Activated CD4-positive, alpha-beta memory T cell treated with anti-CD3 and anti-CD28 coated beads for 36 hours (primary cell): ENCODE measurements at places on chromosomes 5 and 9. TPM values are rescaled to one million over a fixed set of nuclear protein-coding genes. Genes with fewer than 3 reads are reported as not detected.

The HK3 gene
- 0.62 TPM for total RNA-seq

The DMRTA1 gene
- total RNA-seq, result not detected

The ISL1 gene
- total RNA-seq, result not detected

The AIF1L gene
- 0.85 TPM for total RNA-seq

The NCS1 gene
- total RNA-seq, result 26.8 TPM

The SPATA31A3 gene
- not detected for total RNA-seq

The SLC6A7 gene
- total RNA-seq, result not detected

The GRXCR2 gene
- total RNA-seq, result not detected

- DNase-seq, result no peak
These were observed 84.6 kb upstream of the DNAH5 start for GRCh38 chr5:14028938-14029584.

DNA sequence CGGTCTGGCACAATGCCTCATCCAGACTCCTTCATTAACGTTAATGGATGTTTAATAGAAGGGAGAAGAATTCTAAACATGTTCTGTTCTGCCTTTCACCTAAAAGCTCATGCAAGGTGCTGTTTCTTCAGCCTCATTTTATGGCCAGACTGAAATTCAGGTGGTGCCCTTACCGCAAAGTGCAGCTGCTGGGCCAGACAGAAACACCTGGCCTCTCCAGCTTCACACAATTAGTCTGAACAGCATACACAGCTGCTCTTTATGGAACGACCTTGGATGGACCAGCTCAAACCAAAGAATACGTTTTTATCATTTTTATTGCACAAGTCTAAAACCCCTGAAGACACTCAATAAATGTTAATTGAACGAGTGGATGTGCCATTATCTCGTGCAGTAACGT is 4.6 kb downstream of the SNCAIP start:
- no peak for DNase-seq

GRCh38 chr5:7815892-7816534 is 34.9 kb downstream of the CFAP90 start:
- DNase-seq, result peak; percentile 76

- DNase-seq, result no peak
These were observed 66.3 kb upstream of the UNC5A start for GRCh38 chr5:176743868-176744583.

DNA sequence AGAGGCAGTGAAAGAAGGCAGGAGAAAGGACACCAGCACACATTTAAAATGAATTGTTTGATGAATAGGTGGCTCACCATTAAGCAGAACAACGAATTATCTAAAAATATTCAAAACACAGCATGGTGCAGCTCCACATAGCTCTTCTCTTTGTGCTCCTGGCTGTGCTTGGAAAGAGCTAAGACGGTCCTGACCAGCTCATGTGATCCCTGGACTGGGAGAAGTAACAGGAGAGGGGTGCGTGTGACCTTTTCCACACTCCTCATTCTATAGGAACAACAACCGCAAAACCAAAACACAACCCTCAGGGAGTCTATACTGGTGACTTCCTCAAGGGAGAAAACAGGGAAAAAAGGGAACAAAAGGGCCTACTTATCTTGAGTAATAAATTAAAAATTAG is 140.5 kb downstream of the DIRAS2 start:
- DNase-seq, result no peak

GRCh38 chr9:100714372-100715099 is 136.7 kb downstream of the CAVIN4 start:
- peak; percentile 59 for DNase-seq

DNA sequence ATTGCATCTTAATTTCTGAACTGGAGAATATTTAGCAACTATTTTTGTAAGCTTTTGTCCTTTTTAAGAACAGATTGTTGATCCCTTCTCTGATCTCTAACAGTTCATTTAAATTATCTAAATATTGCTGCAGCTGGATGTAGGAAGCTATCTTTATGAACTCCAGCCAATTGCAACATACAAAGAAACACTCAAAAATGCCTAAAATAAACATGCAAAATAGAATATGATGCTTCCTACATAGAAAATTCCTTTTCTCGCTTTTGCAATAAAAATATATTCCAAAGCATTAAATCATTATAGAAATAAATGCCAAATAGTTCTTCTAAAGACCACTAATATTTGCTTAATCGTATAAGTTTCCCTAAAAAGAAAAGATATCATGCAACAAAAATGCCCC is 218.6 kb downstream of the LURAP1L start:
- no peak for DNase-seq

DNA sequence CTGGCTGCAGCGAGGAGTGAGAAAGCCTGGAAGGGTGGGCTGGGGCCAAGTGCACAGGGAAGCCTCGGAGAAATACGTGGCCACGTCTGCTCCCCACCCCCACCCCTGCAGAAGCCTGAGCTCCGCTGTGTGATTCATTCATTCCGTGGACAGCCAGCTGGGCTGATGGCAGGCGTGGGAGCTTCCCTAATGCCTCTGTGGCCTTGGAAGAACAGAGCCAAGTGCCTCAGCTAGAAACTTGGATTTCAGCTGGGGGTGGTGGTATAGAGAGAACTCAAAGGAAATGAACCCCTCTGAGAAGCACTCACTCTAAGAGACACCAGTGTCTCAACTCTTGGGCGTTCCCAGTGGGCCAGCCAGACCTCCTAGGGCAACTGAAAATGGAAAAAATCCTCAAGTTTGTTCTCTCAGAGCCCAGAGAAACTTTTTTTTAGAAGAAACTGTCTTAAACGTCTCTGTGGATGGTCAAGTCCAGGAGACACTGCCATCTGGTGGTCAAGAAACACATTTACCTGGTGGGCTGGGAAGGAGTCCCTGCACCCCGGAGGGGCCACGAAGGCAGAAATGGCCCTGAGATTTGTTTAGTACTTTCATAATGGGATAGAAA is 18.0 kb downstream of the ATOX1 start:
- DNase-seq, result peak; percentile 55

GRCh38 chr5:149094996-149095395 is 32.1 kb upstream of the SH3TC2 start:
- DNase-seq, result no peak

DNA sequence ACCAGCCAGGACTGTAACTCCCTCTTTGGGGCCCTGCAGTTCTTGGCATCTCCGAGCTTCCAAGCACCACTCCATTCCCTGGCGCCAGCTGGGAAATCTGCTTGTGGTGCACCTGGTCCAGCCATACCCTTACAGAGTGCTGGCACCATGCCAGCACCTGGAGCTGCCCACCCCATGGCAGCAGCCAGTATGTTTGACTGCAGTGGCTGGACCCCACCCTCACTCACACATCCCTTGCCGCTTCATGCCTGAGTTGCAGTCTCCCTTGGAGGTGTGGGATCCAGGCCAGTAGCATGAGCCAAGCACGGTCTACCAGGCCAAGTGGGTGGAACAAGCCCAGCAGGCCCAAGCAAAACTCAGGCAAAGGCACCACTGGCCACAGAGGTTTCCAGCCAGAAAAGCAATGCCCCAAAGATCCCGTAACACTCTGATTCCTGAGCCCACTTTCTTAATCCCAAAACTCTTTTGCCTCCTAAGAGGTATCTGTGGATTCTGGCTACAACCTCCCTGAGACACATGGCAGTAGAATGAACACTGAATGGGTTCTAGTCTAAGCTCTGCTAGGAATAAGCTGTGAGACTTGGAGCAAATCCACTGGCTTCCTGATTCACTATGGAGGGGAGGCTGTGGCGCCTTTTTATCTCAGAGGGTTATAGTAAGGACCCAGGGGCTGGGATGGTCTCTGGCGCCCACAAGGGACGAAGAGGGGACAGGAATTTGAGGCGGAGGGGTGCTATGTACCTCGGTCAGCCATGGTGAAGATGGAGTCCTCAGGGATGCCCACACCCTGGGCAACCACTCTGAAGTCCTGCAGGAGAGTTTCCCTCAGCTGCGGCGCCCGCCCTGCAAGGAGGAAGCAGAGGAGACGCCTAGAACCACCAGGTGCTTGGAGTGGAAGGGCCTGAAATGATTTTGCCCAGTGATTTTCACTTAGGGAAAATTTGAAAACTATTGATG is 5.6 kb downstream of the AMBP start:
- no peak for DNase-seq

GRCh38 chr9:124576751-124577150 is 69.6 kb upstream of the NR5A1 start:
- no peak for DNase-seq

- no peak for DNase-seq
These were observed 419.8 kb downstream of the DMRT2 start for GRCh38 chr9:1469996-1470395.

DNA sequence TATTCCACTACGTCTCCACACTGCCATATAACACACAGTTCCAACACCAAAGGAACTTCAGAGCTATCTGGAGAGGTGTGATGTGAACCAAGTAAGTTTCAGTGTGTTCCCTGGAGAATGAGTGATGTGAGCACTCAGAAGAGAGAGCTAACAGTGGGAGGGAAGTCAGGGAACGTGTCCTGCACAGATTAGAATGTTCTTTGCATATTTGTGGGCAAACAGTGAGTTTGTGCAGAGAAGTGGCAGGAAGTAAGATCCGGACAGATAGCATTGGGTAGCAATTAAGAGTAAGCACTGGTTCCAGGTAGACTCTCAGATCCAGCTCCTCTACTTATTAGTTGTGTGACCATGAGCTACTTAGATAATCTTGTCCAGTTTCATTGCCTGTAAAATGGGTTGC is 206.4 kb downstream of the PDZD2 start:
- DNase-seq, result no peak

DNA sequence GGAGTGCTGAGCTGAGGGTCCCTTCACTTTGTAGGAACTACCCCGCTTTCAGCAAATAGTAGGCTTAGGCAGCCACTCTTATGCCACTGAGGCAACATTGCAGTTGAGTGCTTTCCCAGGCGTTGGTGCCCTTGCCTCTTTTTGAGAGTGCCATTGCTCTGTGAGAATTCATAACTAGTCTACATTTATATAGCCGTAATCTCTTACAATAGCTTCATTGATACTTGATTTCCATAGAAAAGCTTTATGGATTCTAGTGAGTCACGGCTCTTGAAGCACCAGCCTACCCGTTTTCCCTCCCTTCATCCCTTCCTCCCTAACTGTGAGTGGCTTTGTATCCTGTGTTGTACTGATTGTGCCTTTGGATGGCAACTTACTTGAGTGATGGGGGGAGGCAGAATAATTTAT is 283.9 kb downstream of the AOPEP start:
- DNase-seq, result no peak

GRCh38 chr5:435961-436640 is 6.9 kb upstream of the EXOC3 start:
- DNase-seq, result no peak

DNA sequence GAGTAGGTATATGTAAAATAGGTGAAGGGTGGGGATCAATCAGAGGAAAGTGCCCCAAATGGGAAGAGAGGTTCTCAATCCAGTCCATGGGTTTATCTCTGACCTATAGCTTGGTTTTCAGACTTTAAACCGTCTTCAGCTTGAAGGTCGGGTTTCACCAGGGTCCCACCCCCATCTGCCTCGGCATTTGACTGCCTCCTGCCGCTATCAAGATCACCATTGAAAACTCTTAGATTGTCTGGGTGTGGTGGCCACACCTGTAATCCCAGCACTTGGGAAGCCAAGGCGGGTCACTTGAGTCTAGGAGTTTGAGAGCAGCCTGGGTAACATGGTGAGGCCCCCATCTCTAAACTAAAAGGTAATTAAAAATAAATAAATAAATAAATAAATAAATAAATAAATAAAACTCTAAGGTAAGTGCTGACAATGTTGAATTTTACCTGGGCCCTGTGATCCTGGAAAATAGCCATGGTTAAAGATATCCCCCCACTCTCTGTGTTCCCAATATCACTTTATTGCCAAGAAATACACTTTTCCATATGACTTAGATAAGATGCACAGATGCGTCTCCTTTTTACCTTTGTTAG is 48.8 kb downstream of the TARS1 start:
- DNase-seq, result no peak

DNA sequence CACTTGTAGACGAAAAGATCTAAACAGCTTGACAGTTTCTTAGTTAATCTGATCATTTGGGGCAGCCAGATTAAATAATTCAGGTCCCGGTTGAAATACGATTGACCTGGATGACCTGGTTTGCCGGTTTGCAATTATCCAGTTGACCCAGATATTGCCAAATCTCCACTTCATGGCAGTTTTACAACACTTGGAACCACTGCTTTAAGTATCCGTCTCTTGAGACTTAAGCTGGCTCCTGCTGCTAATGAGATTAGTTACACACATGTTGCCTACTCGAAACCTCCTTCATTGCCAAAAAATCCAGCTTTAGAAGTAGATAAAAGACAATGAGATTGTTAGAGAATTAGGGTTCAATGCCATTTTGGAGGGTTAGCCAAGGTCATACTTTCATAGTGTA is 136.2 kb upstream of the HAPLN1 start:
- no peak for DNase-seq

GRCh38 chr9:69981686-69982445 is 61.8 kb upstream of the MAMDC2 start:
- DNase-seq, result no peak

- no peak for DNase-seq
These were observed 55.9 kb upstream of the PHF2 start for GRCh38 chr9:93520523-93520922.

- no peak for DNase-seq
These were observed 53.2 kb downstream of the BOD1 start for GRCh38 chr5:173563246-173563645.

GRCh38 chr9:16277471-16277960 is 593.0 kb downstream of the BNC2 start:
- DNase-seq, result no peak

DNA sequence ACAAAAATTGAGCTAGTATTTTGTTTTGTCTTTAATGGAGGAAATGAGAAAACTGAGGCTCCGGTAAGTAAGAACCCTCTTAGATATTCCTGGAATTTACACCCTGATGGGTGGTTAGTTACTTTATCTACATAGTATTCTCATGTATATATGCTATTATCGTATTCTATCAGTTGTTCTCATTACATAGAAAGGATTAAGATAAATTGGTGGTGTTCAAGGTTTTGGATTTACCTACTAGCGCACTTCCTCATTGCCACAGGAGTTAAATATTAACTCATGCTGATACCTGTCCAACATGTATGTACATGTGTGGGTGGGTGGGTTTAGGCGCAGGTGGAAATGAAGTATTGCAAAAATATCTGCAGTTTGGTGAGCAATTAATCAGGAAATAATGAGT is 61.1 kb upstream of the IFNE start:
- DNase-seq, result no peak

- DNase-seq, result no peak
These were observed 596.1 kb downstream of the ELAVL2 start for GRCh38 chr9:23229890-23230317.

GRCh38 chr5:93677359-93677891 is 64.0 kb downstream of the POU5F2 start:
- DNase-seq, result no peak

DNA sequence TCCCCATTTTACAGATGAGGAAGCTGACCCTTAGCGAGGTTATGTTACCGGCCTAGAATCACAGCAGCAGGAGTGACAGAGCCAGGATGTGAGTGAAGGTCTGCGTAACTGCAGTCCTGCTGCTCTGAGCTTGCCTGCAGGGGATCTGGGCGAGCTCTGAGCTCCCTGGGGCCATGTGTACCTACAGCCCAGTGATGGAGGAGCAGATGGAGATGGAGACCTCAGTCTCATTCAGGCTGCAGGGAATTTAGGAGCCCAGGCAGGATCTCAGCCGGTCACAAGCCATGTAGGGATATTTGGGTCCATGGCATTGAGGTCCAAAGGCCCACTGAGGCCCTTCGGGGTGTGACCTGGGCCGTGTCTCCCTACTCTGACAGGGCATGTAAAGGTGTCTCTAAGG is 170.6 kb downstream of the CACNA1B start:
- no peak for DNase-seq

GRCh38 chr5:1517838-1518237 is 5.9 kb downstream of the LPCAT1 start:
- DNase-seq, result no peak
